ENCODE measurements at places on chromosomes 11 and 22.

GRCh38 chr11:541433-541885 is 4.1 kb downstream of the LRRC56 start:
- DNase-seq, result no peak

DNA sequence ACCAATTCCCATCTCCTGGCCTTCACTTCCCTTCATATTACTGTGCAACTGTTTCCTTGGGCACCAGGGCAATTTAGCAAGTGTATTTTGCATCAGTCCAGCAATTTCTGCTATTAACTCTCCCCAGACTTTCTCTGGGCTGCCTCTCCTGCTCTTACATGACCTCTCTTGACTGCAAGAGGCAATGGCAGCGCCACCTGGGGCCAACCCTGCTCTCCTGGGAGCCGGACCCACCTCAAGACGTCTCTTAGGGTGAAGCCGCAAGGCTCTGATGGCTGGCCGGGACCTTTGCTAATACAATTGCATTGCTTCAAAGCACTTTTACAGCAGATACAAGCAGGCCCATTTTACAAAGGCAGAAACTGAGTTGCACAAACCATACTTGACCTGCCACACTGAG is 360.2 kb downstream of the CADM1 start:
- no peak for DNase-seq

DNA sequence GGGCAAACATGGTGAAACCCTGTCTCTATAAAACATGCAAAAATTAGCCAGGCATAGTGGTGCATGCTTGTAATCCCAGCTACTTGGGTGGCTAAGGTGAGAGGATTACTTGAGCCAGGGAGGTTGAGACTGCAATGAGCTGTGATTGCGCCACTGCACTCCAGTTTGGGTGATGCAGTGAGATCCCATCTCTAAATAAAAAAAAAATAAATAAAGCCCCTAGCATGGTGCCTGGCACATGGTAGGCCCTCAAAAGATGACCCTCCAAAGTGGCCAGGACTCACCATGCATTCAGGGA is 74.6 kb downstream of the PTPRJ start:
- DNase-seq, result no peak

- DNase-seq, result no peak
Observed at GRCh38 chr22:31646186-31647019, 15.6 kb downstream of the PISD start.

DNA sequence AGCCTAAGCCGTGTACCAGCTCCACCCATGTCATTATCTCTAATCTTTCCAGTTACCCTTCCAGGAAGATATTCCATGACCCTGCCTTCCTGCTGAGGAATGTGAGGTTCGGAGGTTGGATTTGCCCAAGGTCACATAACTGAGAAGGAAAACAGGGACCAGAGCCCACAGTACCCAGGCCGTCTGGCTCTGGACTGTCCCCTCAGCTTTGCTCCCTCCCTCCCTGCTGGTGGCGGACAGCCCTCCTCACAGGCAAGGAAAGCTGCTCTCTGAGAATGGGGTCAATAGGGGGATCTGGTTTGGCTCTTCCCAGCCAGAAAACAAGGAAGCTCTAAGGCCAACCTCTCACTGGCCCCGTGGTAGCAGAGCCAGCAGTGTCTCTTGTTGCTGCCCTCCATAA is 63.3 kb downstream of the SYN3 start:
- DNase-seq, result no peak

- DNase-seq, result no peak
Observed at GRCh38 chr11:56172256-56172830, 4.1 kb upstream of the OR5J2 start.

DNA sequence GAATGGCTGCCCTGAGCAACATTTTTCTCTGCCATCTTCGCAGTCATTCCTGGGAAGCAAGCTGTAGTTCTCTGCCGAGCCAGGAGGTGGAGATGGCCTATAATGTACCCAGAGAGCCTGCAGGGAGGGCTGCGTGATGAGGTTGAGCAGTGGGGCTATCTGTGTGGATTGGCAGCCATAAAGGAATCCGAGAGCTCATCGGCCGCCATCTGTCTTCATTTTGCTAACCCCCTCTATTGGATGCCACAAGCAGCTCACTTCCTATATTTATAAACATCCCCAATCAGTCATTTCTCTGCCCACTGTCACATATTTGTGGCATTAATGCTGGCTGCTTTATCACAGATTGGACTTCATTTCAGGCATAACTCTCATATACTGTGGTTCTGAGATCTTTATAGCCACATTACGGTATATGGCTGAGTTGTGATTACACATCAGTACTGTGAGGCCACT is 209.5 kb downstream of the NTM start:
- DNase-seq, result peak; percentile 2

GRCh38 chr11:57649826-57650738 is at the start of gene YPEL4:
TSS of gene YPEL4 (minus strand) at chr11:57649912. CDS start at chr11:57647107, 2,805 bp downstream.
- DNase-seq, result no peak

DNA sequence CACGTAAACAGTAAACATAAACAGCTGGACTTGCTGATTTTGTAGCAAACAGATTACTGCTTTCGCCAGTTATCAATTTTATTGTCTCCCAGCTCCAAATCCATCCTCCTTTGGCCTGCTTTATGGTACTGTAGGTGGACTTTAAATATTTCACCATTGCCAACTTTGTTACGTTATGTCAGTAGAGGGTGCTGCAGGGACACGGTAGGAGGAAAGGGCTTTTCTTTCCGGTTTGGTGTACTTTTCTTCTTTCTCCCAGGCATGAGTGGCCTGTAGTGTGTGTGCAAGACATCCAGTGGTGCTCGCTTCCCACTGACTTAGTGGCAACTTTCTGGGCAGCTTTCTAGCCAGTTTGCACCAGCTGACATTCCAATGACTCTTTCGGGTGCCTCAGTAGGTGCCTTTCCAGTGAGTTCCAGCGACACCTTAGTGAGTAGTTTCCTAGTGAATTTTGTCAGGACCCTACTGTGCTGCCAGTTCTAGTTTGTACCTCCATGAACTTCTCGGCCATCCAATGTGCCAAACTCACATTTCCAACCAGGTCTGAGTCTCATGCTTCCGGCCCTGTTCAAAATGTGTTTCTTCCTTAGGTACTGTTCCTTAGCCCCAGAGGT is 267.6 kb upstream of the TENM4 start:
- peak; percentile 4 for DNase-seq

- no peak for DNase-seq
Observed at GRCh38 chr11:9784602-9785315, 120.9 kb downstream of the SWAP70 start.

- DNase-seq, result no peak
Observed at GRCh38 chr11:128573638-128574037, 13.7 kb downstream of the ETS1 start.

GRCh38 chr11:15622231-15622890 is 507.6 kb downstream of the INSC start:
- no peak for DNase-seq

DNA sequence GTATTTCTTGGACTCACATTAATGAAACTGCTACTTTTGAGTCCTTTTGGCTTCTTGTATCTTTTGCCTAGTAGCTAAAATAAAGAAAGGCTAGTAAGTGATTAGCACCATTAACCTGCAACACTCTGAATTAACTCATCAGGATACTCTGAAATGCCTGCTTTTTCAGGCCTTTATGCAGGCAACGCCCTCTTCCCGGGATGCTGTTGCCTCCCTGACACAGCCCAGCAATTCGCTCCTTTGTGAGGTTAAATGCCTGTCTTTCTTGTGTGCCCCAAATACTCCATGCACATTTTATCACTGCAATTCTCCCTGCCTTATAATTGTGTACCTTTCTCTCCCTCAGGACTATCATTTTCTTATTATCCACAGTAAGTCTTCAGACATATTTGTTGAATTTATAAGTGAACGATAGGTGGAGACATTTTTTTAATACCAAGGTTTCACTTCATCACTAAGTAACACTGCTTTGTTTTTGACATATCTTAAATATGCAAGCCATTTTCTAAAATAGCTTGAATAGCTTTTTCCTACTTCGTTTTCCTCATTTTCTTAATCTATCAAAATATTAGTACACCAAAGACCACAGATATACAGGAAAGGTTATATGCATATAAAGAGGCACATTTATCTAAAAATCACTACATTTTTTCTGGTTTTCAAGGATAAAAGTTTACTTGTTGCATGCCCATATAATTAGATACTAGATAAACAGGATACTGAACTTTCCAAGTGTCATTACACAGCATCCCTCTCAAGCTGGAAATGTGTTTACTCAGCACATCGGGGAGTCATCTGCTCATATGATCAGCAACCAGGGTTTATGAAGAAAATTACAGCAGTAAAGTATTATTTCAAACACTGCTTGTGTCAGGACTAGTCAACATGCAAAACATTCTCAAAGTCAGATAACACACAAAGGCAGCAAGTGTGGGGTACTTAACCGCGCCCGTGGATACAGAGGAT is 48.5 kb upstream of the DDI1 start:
- no peak for DNase-seq

- DNase-seq, result peak; percentile 71
Observed at GRCh38 chr22:43884600-43885318, 7.1 kb downstream of the PNPLA5 start.

DNA sequence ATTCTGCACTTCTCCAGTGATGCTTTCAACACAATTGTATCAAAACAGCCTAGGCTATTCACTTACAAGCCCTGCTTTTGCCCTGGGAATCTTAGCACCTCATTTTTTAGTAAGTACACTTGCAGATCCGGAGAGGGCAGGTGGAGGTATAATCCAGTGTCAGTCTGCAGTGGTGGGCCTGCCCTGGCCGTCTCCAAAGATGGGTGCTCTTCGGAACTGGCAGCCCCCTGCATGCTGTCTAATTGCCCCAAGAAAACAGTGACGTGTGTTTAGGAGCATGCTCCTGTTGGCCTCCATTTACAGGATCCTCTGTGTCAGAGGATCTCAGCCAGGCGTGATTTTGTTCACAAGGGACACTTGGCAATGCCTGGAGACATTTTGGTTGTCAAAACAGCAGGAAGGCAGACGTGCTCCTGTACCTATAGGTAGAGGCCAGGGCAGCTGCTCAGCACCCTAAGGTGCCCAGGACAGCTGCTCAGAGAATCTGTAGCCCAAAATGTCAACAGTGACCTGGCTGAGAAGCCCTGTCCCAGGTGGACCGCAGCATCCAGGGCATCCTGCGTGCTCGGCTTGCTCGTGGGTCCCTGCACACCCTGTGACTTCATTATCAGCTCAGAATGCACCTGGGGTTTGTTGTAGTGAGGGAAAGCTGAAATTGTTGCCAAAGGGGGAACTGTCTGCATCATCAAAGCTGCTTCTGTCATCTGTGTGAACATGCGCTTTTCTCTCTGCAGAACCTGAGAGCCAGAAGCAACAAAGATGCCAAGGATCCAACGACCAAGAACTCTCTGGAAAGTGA is 90.7 kb downstream of the BCR start:
- no peak for DNase-seq

GRCh38 chr11:10050561-10050960 is 243.5 kb downstream of the SBF2 start:
- DNase-seq, result no peak

- no peak for DNase-seq
Observed at GRCh38 chr22:17264321-17265052, 45.3 kb upstream of the ADA2 start.

DNA sequence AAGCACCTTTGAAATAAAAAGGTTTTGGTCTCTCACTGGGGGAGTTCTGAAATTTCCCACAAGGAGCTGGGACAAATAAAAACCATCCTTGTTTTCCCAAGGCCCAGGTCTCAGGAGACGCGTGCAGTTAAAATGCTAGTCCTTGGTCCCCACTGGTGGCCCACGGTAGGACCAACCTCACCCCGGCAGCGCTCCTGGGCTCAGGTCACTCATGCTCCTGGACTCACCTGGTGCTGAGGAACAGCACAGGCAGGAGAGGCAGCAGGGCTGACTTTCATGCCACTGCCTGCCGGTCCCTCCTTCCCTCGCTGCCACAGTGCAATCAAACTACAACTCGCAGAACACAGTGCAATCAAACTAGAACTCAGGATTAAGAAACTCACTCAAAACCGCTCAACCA is 356.8 kb upstream of the CCDC179 start:
- no peak for DNase-seq

DNA sequence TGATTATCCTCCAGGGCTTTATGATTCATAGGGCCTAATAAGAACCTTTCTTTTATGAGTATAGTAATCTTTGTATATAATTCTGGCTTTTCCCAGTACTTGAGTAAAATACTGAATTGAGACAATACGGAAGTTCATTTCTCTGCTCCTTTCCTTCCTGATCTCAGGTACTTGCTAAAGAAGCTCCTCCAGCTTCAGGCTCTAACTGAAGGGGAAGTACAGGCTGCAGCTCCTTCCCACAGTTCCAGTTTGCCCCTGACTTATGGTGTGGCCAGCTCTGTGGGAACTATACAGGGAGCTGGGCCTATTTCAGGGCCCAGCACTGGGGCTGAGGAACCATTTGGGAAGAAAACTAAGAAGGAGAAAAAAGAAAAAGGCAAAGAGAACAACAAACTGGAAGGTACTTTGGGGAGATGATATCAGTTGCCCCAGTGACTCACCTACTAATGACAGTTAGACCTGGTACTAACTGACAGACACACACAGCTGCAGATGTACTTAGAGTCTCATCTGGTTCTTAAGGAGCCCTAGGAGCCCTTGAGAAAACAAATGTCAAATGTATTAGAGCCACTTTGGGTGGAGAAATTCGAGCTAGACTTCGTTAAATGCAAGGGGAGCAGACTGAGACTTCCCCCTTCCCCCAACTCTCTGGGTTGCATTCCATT is 3.0 kb downstream of the TBRG1 start:
- DNase-seq, result no peak

DNA sequence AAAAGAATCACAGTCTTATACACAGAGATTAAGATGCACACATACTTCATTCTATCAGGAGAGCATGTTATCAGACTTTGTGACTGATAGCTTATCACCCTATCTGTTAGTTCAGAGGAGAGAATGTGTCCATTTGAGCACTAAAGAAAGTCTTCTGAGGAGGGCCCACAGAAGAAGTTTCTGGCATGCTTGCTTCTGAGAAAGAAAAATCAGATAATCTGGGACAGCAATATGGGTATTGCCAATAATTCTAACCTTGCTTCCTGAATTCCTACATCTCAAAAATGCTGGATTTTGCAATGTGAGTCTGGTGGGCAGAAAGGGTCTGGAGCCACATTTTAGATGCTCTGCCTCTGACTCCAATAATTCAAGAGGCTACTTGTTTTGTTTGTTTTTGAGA is 128.9 kb downstream of the RBFOX2 start:
- no peak for DNase-seq

DNA sequence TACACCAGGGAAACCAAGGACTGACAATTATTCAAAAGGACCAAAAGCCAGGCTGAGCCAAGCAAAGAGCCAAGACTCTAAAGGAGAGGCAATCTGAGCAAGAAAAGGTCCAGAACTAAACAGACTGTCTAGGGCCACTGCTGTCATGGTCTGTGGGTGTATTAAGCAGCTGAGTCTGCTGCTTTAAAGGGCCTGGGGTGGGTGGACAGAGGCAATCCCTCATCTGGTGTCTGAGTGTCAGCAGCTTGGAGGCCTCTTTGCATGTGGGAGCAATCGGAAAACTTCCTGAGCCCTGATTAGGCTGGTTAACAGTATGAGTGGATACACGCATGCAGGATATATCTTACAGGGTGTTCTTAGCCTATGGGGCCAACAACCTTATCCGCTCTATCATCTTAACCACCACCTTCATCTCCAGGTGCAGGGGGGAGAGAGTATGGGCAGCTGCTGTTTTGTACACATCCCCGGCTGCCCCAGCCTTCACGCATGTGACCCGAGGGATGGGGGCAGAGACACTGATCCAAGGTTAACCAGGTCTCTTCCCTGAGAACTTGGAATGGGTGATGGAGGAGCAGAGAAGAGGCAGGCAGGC is 67.5 kb upstream of the TIMP3 start:
- no peak for DNase-seq

- DNase-seq, result no peak
Observed at GRCh38 chr11:117127171-117127901, 16.8 kb upstream of the PAFAH1B2 start.

GRCh38 chr11:127844876-127845275 is 742.5 kb downstream of the ETS1 start:
- DNase-seq, result no peak

All from GM18507 (cell line).